ENCODE measurements at places on chromosomes 7 and 10. TPM values are rescaled to one million over a fixed set of nuclear protein-coding genes. Genes with fewer than 3 reads are reported as not detected.

DNA sequence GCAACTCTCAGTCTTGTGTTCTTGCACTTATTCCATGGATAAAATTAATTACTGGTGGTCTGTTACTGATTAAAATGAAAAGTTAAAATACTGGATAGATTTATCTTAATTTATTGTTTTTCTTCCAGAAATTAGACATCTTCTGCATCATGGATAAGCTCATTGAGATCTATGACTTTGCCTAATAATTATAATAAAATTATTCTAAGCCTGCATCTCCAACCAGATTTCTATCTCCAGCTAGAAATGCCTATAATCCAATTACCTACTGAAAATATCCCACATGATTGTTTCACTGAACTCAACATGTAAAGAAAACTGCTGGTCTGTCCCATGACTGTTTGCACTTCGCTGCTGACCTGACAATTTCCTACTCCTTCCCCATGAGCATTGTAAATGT lies 88.3 kb upstream of the ACBD5 start:
- no peak for DNase-seq

Gene TACC2
- 58.1 TPM for total RNA-seq

DNA sequence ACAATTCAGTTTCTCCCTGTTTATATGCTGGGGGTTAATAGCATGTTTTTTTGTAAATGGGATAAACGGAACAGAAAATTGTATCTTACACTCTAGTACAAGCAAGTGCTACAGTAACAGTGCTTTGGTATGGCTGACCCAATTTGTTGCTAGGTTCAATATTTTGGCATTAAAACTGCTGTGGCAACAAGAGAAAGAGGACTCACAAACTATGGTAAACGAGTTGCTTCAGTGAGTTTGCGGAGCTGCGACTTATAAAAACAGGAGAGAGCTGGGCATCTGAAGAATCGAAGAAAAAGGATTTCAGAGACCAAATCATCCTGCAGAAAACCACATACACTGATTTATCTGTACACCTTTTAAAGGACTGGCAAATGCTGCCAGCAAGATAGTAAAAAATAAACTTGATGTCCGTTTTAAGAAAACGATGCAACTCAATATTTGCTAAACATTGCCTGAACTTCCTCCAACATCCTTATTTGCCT lies 2.2 kb downstream of the GLUD1 start:
- DNase-seq = no peak

Gene GSAP
- 10.9 TPM for total RNA-seq

DNA sequence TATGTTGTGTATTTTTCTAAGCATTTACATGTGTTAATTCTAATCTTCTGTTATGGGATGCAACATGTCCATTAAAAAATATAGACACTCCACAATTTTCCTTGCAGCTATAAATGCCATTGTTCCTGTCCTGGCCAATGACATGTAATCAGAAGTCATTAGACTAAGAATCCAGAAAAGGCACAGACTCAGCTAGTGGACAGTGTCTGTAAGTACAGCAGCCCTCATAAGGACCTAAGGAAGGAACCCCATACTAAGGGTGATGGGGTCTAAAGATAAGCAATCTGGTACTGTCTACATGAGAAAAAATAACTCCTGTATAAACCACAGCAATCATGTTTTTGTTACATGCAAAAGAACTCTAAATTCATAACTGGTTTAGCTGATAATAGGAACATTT lies 115.9 kb downstream of the GPR85 start:
- no peak for DNase-seq

DNA sequence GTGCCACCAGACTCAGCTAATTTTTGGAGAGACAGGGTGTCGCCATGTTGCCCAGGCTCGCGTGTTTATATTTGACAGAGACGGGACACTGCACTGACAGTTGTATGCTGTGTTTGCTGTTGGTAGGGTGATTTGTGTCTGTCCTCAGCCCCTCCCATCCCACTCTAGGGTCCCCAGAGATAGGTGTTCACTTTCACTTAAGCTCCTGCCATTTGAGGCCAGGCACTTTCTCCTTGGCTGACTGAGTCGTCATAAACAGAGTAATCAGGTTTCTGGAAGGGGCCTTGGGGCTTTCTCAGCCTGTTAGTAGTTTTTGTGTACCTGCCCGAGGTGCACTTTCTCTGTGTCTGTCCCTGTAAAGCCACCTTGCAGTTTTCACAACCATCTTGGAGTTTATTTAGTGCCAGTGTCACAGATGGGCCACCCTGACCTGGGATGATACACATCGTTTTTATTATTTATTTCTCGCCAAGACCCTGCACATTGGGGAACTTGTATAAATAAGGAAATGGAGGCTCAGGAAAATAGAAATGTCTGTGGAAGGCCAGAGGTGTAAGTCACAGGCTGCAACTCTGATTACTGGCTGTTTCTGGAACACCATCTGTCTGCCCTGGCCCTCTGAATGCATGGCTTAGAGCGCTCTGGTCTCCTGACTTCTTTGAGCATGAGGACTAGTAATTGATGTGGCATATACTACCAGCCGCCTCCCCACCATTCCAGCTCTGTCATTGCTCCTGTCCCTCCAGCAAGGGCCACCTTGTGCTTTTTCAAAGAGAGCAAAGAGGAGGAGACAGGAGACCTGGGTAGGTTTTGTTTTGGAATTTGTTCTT lies 81.9 kb upstream of the PDCD4 start:
- no peak for DNase-seq

DNA sequence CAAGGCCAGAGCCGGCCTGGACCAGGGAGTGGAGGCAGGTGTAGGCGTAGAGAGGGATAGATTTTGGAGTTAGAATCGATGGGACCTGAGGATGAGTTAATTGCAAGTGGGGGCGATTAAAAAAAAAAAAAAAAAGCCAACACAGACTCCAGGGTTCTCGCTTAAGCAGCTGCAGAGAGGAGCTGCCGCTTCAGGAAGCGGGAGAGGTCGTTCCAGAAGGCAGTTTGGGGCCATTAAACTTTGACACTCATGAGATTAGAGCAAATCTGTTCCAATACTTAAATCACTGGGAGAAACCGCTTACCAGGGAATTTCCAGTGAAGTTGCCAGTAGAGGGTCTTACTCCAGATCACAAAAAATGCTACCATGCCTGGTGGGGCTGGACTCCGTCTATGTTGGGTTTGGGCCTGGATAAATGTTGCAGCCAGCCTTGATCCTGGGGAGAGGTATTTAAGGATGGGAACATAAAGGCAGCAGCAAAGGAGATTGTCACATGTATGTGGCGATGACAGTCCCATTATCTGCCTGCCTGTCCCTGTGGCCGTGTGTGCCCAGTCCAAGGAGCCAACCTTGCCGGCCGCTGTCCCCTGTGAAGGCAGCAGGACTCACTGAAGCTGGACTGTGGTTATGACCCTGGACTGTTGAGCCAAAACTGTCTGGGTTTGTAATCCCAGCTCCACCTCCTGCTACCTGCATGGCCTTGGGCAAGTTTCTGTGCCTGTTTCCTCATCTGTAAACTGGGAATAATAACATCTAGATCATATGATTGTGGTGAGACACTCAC lies 23.9 kb upstream of the GRID1 start:
- no peak for DNase-seq

Gene IFRD1
- 76.6 TPM for total RNA-seq

Gene CH25H
- total RNA-seq = not detected

DNA sequence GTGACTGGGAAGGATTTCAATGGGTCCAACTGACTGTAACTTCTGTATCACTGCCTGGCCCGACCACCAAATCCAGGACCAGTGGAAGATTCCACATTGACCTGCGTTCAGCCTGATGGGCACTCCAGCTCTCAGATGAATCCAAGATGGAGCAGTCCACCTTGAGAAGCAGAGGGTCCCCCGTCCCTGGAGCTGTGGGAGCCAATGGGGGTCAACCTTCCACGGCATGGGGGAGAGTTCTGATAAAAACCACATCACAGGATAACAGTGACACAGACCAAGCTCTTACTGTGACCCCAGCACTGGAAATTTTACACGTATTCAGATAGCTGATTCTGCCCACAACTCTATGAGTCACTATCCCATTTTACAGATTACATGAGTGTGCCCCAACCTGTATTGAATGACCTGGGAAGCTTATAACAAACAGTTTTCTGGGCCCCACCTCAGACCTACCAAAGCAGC lies 11.2 kb downstream of the ZCCHC24 start:
- DNase-seq = no peak

DNA sequence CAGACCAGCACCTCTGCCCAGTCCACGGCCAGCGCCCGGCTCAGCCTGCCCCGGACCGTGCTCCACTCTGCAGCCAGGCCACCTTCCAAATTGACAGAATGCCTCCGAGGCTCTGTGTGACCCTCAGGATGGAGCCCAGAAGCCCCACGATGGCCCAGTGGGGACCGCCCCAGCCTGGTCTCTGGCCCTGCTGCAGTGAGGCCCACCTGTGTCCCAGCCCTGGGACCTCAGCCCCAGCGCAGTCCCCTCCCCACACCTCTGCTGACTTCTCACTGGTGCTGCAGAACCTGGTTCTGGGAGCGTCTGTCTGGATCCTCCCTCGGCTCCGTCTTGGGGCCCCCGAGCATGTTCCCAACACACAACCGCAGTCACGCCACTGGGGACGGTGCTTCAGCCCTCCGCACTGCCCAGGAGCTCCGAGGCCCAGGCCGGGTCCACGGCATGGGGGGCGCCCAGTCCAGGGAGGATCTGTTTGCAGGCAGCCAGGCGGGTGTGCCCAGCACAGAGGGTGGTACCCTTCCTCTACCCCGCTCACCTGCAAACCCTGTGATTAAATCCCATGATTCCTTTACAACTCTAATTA lies 248.1 kb downstream of the ELFN1 start:
- DNase-seq = no peak

Data from progenitor cell of endocrine pancreas (in vitro differentiated cells).